ENCODE measurements at places on chromosomes 5 and 9.
A peak's percentile ranks its signal among the peaks of the same experiment; 100 is the strongest.

- DNase-seq = no peak
Measured at GRCh38 chr9:105204416-105204815, 40.0 kb upstream of the SLC44A1 start.

- no peak for DNase-seq
Measured at GRCh38 chr5:160097991-160098390, 21.3 kb downstream of the PWWP2A start.

DNA sequence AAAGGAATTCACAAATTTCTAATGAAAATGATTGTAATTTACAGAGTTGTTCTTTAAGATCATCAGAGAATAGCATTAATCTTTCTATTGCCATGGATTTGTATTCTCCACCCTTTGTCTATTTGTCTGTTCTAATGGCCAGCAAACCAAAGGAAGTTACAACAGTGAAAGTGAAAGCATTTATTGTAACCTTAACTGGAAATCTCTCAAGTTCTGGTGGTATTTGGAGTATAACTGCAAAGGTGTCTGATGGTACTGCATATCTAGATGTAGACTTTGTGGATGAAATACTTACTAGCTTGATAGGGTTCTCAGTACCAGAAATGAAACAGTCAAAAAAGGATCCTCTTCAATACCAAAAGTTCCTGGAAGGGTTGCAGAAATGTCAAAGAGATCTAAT is 21.7 kb downstream of the RMI1 start:
- DNase-seq = no peak

- peak; percentile 88 for DNase-seq
Measured at GRCh38 chr9:115146581-115147021, 28.6 kb upstream of the TNC start.

GRCh38 chr5:116557669-116558271 is 16.9 kb downstream of the SEMA6A start:
- DNase-seq = no peak
